Stimulated activated CD8-positive, alpha-beta memory T cell treated with anti-CD3 and anti-CD28 coated beads, Interleukin-7, amount 100 ng/mL, for 24 hours (primary cell): ENCODE measurements at places on chromosomes 7 and 10.

- no peak for DNase-seq
Measured at GRCh38 chr7:151687523-151688235, 168.0 kb upstream of the RHEB start.

GRCh38 chr10:24519950-24520349 is 203.7 kb downstream of the ARHGAP21 start:
- peak; percentile 4 for DNase-seq

DNA sequence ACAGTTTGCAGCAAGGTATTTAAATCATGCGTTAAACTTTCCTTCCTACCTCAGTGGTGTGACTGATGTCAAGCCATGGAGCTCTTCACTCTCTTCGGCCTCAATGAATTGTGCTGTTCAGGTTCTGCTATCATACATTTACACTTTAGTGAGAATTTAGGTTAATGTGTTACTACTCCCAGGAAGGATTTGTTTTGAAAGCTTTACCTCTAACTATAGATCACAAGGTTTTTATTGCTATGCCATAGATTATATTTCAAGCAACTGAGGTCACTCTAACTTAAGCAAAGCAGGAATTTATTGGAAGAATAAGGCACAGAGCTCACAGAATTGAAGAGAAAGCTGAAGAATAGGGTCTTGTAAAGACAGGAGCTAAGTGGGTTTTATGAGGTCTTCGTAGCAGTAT is 11.0 kb upstream of the ADD3 start:
- DNase-seq: no peak

DNA sequence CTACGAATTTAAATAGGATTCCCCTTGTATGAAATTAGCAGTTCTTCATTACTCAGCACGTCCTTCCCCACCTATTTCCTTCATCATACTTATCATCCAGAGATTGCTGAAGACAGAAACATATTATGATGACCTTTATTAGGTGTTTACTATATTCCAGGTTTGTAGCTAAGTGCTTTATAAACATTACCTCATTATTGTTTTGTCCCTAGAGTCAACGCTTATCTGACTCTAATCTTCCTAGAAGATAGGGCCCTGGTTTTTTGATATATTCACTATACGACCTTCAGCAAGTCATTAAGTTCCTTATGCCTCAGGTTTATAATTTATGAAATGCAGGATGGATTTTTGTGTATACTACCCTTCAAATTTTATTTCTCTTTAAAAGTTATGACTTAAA is 36.8 kb upstream of the NRP1 start:
- no peak for DNase-seq

DNA sequence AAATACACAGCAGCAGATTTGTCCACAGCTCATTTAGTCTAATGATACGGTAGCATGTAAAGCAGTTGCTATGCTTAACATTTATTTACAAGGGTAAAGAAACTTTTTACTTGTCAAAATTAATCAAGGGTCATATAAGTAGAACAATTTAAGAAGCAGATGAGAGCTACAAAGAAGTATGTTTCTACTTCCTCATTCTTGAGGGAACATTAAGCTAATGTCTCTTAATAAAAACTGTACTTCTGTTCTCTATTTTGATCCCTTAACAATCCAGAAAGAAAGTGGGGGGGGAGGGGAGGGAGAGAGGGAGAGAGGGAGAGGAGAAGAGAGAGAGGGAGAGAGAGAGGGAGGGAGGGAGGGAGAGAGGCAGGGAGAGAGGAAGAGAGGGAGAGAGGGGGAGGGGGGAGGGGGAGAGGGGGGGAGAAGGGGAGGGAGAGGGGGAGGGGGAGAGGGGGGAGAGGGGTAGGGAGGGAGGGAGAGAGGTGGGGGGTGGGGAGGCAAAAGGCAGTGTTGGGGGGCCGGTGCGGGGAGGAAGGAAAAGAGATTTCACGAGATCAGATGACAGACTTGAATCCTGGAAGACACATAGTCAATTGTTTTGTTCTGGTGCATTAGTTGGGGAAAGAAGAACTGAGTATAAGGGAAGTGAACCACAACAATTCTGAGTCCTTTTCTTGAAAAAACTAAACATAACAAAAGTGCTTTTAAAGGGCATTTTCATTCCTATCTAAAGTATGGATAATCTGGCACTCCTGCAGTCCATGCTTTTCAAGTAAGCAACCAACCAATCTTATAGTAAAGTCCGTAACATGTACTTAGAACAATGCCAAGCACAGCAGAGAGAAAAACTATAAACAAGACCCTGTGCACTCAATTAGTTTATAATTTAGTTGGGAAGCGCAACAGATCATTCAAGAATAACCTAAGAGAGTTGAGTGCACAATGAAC is 128.0 kb downstream of the USP6NL start:
- DNase-seq: no peak
